ENCODE measurements at places on chromosomes 16 and 17. TPM values are rescaled to one million over a fixed set of nuclear protein-coding genes. Genes with fewer than 3 reads are reported as not detected.

Gene WWP2
- total RNA-seq = 42.2 TPM

Gene SLFN11
- total RNA-seq = 0.28 TPM

Gene TNK1
- 7.6 TPM for total RNA-seq

Gene CRYBA1
- total RNA-seq = not detected

Gene NOG
- 0.35 TPM for total RNA-seq

Gene MYH2
- total RNA-seq = 9.0 TPM

Gene SEPTIN12
- total RNA-seq = not detected

Gene PLLP
- 2.3 TPM for total RNA-seq

Gene GAST
- not detected for total RNA-seq

Gene CRHR1
- 0.56 TPM for total RNA-seq

Gene MVP
- total RNA-seq = 1.9 TPM

Gene EVI2A
- total RNA-seq = not detected

Gene MT1H
- 11.9 TPM for total RNA-seq

Gene SNX20
- total RNA-seq = not detected

Gene ZNF830
- total RNA-seq = 18.5 TPM

Gene UTS2R
- total RNA-seq = 0.63 TPM

Gene KRT39
- not detected for total RNA-seq

Gene PITPNM3
- 1.7 TPM for total RNA-seq

Gene ATP2A1
- total RNA-seq = 3.0 TPM

Gene SCGB1C2
- not detected for total RNA-seq

Gene KRT28
- total RNA-seq = not detected

Gene CCDC144A
- total RNA-seq = 1.7 TPM

Gene ESRP2
- 45.8 TPM for total RNA-seq

Gene FOXL1
- total RNA-seq = 0.29 TPM

Gene NOD2
- 1.1 TPM for total RNA-seq

All from H1 (cell line).